H54 (cell line): ENCODE measurements at places on chromosomes 11 and 22.

DNA sequence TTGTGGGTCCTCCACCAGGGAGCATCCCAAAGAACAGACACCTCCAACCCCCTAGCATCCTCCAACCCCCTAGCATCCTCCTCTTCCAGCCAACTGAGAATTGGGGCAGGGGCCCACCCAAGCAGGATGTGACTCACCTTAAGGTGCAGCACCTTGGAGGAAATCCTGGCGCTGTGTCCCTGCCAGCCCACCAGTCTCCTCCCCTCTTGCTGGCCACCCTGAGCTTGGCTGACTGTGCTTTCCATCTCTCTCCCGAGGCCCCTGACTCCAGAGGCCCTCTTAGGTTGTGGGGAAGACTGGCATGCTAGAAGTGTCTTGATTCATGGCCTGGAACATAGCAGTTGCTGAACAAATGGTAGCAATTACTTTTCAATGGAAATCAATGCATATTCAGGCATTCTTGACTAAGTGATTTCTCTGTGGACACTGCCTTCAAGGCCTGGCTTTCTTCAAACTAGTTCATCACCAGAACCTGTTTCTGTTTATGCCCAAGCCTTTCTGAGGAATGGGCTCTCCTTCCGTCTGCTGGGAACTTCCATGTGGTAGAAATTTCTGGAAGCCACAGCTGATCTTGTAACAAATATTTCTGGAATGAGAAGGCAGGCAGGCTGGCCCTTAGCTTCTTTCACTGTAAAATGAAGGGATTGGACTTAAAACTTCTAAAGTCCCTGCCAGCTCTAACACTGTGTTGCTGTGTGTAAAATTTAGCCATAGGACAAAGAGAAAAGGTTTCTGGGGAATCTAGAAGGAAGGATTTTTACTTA is 60.5 kb downstream of the CEP164 start:
- DNase-seq = no peak

GRCh38 chr11:75632962-75633361 is 35.9 kb downstream of the MAP6 start:
- DNase-seq = no peak

DNA sequence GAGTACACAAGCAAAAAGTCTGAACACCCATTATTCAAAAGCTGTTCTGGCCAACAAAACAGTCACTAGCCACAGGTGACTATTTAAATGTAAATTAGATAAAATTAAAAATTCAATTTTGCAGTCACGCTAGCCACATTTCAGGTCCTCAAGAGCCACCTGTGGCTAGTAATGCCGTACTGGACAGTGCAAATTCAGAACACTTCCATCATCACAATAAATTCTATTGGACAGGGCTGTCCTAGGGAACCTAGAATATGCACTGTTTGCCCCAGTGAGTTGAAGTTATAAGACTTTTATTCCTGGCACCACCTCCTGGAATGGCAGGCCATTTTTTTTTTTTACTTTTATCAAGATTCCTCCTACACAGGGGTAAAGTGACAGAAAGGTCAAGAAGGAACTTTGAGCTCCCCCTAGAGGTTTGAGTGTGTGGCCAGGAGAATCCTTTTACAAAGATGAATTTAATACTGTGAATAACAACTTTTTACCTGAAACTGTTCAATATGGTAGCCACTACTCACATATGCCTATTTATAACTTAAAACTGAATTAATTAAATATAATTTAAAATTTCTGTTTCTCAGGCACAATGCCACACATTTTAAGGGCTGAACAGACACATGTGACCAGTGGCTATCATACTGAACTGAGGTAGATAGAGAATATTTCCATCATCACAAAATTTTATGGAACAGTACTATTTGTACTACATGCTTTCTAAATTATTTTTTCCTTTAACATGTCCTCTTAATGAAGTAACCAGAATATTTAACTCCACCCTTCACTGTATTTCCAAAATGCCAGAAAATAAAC is 6.5 kb downstream of the MSANTD2 start:
- DNase-seq = no peak

- no peak for DNase-seq
Measured at GRCh38 chr11:71223081-71223405, 29.3 kb downstream of the SHANK2 start.

DNA sequence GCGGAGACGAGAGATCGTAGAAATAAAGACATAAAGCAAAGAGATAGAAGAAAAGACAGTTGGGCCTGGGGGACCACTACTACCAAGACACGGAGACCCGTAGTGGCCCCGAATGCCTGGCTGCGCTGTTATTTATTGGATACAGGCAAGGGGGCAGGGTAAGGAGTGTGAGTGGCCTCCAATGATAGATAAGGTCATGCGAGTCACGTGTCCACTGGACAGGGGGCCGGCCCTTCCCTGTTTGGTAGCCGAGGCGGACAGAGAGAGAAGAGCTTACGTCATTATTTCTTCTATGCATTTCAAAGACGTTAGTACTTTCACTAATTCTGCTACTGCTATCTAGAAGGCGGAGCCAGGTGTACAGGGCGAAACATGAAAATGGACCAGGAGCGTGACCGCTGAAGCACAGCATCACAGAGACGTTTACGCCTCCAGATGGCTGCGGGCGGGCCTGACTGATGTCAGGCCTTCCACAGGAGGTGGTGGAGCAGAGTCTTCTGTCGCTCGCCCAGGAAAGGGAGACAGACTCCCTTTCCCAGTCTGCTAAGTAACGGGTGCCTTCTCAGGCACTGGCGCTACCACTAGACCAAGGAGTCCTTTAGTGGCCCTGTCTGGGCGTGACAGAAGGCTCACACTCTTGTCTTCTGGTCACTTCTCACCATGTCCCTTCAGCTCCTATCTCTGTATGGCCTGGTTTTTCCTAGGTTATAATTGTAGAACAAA is 24.8 kb downstream of the PPP6R2 start:
- DNase-seq = no peak

GRCh38 chr22:50136581-50137015 is 33.9 kb upstream of the PANX2 start:
- no peak for DNase-seq

- no peak for DNase-seq
Measured at GRCh38 chr11:90343673-90344072, 120.8 kb upstream of the CHORDC1 start.

DNA sequence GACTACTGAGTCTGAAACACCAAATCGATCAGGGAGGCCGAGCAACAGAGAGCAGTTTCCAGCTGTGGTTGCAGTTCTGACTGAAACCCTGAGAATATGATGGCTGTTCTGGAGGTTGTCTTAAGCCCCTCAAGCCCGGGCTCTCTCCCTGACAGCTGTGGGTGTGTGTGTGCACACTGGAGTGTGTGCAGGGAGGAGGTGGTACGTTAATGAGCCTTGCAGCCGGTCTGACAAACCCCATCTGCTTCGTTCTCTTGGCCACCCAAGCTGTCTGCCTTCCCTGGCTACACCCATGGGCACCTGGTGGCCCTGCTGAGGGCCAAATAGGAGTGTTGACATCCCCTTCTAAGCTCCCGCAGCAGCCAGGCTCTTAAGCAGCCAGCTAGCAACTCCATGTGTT is 189.8 kb downstream of the KIRREL3 start:
- no peak for DNase-seq

DNA sequence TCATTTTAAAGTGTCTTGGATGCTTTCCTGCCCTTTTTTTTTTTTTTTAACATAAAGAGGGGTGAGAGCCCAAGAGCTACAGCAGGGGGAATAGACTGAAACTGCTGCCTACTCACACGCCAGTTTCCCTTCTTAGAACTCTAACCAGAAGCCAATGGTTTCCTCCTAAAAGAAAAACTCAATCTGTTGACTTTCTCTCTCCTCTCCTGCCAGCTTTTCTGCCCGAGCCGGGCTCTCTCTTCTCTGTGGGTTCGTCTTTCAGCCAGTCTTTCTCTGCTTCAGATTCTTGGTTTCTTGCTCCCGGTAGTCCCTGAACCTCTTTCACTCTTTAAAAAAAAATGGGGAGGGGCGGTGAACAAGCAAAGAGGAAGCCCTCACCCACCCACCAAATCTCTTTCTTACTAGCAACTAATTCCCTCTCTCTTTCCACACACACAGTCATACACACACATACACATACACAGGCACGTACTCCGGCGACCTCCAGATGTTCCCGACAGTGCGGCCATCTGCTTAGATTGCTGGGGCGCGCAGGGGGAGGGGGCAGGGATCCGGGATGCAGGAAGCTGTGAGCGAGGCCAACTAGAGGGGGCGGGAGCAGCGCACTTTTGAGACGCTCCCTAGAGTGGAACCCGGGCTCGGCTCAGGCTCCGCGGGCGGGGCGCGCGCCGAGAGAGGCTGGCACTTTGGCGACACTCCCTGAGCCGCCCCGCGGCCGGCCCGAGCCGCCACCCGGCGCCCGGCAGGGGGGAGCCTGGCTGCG is 444 bp upstream of the TSKU start:
- DNase-seq = peak; percentile 87

DNA sequence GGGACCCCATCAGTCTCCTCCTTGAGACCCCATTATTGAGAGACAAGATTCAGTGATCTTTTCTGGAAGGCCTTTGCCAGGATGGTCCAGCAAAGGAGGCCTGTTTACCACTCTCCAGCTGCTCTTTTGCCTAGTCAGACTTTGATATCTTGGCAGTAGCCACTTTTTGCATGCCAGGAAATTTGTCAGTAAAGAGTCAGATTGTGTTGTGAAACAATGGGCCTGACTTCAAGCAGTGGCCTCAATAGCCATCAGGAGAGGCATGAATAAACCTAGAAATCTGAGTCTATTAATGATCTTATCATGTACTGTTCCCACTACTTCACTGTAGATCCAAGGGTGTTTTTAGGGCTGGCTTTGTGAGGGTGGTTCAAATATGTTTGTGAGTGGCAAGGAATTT is 479.4 kb downstream of the JRKL start:
- no peak for DNase-seq

DNA sequence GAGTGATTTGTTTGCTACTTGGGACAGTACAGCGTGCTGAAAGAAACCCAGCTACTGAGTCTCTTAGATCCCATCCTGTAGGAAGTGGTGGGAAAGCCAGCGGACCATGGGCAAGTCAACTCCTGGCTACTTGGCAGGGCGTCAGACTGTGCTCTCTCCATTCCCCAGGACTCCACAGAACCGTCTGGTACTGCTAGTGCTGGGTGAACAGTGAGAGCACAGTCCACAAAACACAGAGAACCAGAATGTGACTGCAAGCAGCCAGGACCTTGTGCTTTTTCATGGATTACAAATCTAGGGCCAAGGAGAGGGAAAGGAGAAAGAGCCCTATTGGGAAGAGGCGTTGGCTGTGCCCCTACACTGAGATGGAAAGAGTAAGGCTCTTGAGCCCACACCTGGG is 10.2 kb downstream of the BID start:
- DNase-seq = no peak

DNA sequence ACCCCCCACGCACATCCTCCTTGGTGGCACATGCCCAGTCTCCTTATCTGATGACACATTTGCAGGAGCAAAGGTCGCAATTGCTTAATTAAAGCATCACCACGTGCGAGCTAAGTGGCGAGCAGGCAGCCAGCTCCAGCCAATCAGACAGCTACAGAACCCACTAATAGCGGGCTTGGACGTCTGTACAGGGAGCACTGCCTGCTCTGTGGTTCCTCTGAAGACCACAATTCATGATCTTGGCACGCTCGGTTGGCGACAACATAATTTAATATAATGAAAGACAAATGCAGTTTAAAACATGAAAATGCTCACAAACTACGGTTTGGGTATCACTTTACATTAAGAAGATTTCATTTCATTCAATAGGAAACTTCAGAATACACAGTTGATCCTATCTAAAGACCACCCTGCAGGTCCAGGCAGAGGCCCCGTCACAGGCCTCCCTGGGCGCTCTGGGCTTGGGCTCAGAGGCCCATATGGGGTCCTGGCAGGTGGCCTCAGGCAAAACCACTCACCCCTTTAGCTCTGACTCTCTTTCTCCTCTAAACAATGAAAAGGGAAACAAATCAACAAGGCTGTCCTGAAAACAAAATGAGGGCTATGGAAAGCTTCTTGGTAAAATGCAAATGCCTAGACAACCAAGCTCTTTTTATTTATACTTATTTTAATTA is 10.4 kb downstream of the PACSIN2 start:
- DNase-seq = no peak

GRCh38 chr11:3865388-3866193 is 10.1 kb downstream of the STIM1 start:
- DNase-seq = peak; percentile 37

- DNase-seq = no peak
Measured at GRCh38 chr11:62889484-62890437, 9.1 kb downstream of the SLC3A2 start.

- no peak for DNase-seq
Measured at GRCh38 chr11:47516984-47517853, 35.7 kb downstream of the CELF1 start.

- peak; percentile 87 for DNase-seq
Measured at GRCh38 chr11:124875943-124876817, 10.9 kb downstream of the ROBO3 start.

DNA sequence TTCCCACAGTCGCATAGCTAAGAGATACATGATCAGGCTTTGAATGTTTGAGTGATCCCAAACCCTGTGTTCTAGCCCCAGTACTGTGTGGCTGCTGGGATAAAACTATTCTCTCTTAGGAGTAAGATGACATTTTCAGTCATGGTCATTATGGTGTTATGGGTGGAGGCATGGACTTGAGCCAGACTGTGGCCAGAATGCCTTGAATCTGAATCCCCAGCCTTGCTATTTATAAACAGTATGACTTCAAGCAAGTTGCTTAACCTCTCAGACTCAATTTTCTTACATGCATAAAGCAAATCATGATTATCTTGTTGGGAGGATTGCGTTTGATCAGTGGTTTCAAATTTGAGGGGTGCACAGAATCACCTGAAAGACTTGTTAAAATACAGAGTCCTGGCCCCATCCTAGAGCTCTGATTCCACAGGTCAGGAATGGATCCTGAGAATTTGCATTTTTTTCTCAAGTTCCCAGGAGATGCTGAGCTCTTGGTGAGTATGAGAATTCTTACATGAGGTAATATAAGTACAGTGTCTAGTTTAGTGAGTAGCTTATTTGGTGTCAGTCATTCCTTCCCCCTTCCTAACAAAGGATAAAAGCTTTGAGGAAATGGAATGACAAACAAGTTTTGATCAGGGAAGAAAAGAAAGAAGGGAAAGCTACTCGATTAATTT is 571.7 kb downstream of the METTL15 start:
- no peak for DNase-seq

GRCh38 chr22:25048659-25049647 is 96.4 kb downstream of the KIAA1671 start:
- peak; percentile 52 for DNase-seq

- DNase-seq = no peak
Measured at GRCh38 chr11:108322666-108323065, 99.8 kb downstream of the ATM start.

- no peak for DNase-seq
Measured at GRCh38 chr11:75813124-75813523, 1.9 kb upstream of the UVRAG start.

GRCh38 chr22:46537946-46538813 is 760 bp upstream of the CELSR1 start:
- DNase-seq = no peak

GRCh38 chr11:35118906-35119305 is 20.1 kb upstream of the CD44 start:
- DNase-seq = no peak
